ENCODE measurements at places on chromosomes 3 and 15.

DNA sequence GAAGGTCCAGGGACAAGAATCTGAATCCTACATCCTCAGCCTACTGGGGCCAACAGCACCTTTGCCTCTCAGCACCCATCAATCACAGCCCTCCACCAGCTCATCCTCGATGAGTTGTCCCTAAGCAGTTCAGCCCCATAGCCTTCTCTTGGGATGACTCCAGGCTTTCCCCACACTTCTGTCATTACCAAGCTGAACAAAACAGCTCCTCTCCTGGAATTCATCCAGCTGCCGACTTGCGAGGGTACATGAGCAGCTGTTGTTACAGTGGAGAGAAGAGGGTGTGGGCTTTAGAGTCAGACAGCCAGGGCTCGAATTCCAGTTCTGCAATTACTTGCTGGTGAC, 69.0 kb upstream of the THBS1 start:
- H3K4me3 ChIP-seq, result no peak overlapping the region
- no peak for DNase-seq
- H3K27me3 ChIP-seq, result peaks cover 23% of the 10 kb centered on the region
- no peaks in the 10 kb centered on the region for H3K4me1 ChIP-seq

DNA sequence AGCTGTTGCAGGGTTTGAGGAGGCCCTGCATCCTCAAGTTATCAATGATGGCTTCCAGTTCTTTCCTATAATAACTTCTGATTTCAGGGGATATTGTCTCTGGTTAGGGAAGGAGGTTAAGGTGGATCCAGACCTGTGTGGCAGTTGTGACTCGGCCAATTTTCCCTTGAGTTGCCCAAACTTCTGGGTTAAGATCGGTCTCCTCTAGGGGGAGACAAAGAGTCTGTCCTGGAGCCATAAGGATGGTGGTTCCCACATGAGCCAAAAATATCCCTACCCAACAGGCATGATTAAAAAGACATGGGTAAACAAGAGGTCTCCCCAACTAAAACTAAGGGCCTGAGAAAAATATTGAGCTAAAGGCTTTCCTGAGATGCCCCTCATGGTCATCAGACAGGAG, 227.5 kb upstream of the MDFIC2 start:
- H3K36me3 ChIP-seq, result no peaks in the 10 kb centered on the region
- no peak for DNase-seq
- H3K4me1 ChIP-seq, result no peaks in the 10 kb centered on the region
- peaks cover 5% of the 10 kb centered on the region for H3K27me3 ChIP-seq
- no peak overlapping the region for H3K27ac ChIP-seq

GRCh38 chr15:88792342-88793282, 10.6 kb upstream of the ACAN start:
- H3K27ac ChIP-seq, result no peak overlapping the region
- DNase-seq, result no peak
- H3K27me3 ChIP-seq, result peaks cover 37% of the 10 kb centered on the region
- no peak overlapping the region for H3K4me3 ChIP-seq

DNA sequence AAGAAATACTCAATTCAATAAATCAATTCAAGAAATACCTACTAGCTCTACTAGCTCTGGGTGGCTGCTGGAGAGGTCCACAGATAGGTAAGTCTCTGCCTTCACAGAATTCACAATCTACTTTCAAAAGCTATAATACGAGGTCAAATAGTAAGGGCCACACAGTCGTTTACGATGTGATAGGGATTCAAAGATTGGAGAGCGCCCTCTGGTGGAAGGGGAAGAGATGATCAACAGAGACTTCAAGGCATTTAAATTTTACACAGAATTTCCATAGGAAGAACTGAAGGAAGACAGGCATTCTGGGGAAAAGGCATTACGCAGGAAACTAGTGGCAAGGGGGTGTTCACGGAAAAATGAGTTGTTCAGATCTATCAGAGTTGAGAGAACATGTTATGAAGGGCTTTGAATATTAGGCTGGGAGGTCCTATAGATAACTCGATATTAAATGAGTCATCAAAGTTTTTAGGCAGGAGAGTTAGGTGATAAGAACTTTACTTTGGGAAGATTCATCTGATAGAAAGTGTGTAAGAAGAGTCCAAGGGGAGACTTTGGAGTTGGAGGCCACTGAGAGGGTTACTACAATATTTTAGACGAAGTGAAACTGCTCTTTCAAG, 128.8 kb downstream of the FRMD5 start:
- H3K4me1 ChIP-seq, result peaks cover 4% of the 10 kb centered on the region
- H3K36me3 ChIP-seq, result no peaks in the 10 kb centered on the region
- peak; percentile 80 for DNase-seq
- no peak overlapping the region for H3K4me3 ChIP-seq

DNA sequence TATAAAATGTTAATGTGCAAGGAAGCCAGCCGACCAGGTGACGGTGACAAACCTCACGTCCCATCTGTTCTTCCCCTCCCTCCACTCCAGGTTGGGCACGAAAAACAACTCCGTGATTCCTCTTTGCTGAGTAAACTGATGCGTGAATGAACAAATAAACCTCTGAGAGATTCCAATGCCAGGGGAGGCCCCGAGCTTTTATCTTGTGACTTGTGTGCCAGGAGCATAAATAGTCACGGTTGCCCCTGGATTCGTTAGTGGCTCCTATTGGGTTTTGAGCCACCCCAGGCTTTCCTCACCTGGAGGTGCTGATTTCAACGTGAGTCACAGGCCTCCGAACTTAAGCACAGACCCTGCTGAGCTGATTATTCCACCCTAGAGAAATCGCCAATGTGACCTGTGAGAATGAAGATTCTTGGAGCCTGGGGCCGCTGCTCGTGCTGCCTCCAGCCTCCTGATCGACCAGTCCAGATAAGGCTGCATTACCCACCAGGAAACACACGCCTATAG, 119.2 kb downstream of the SHQ1 start:
- peaks cover 6% of the 10 kb centered on the region for H3K4me1 ChIP-seq
- DNase-seq, result no peak
- H3K27ac ChIP-seq, result no peak overlapping the region
- peaks cover 6% of the 10 kb centered on the region for H3K36me3 ChIP-seq
- peaks cover 5% of the 10 kb centered on the region for H3K27me3 ChIP-seq

GRCh38 chr15:100820528-100820927, 59.1 kb upstream of the ALDH1A3 start:
- H3K36me3 ChIP-seq, result peaks cover 5% of the 10 kb centered on the region
- H3K27ac ChIP-seq, result no peak overlapping the region
- peaks cover 37% of the 10 kb centered on the region for H3K27me3 ChIP-seq
- no peak overlapping the region for H3K4me3 ChIP-seq
- H3K4me1 ChIP-seq, result peaks cover 3% of the 10 kb centered on the region
- DNase-seq, result no peak

DNA sequence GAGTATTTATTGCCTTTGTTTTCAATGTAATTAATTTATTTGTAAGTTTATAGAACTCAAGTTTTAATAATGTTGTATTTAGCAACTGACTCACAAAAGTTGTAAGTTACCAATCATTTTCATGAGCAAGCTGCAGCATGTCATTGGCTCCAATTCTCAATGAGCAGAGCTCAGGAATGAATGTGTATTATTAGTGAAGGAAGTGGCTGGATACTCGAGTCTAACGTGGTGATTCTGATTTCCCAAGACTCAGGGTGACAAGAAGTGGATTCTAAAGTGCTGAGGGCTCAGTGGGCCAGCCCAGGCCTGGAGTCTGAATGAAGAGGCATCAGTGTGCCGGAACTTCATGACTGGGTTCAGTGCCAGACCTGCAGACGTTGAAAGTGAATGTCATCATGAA, 39.6 kb downstream of the CLDN11 start:
- no peak overlapping the region for H3K27ac ChIP-seq
- H3K4me3 ChIP-seq, result no peak overlapping the region
- no peaks in the 10 kb centered on the region for H3K36me3 ChIP-seq
- DNase-seq, result no peak
- peaks cover 11% of the 10 kb centered on the region for H3K27me3 ChIP-seq

- no peak overlapping the region for H3K27ac ChIP-seq
- no peak for DNase-seq
- peaks cover 11% of the 10 kb centered on the region for H3K36me3 ChIP-seq
- H3K27me3 ChIP-seq, result no peaks in the 10 kb centered on the region
Observed at GRCh38 chr3:45441584-45442310, 53.4 kb downstream of the LARS2 start.

Measured in activated CD4-positive, alpha-beta T cell treated with anti-CD3 and anti-CD28 coated beads for 36 hours (primary cell).